ENCODE measurements at places on chromosomes 1 and 21. TPM values are rescaled to one million over a fixed set of nuclear protein-coding genes. Genes with fewer than 3 reads are reported as not detected.

The CLK2 gene
- 61.7 TPM for total RNA-seq

The TNNT2 gene
- total RNA-seq, result not detected

The RPF1 gene
- 34.3 TPM for total RNA-seq

The FAM76A gene
- 11.9 TPM for total RNA-seq

The RGS4 gene
- total RNA-seq, result 59.3 TPM
